ENCODE measurements at places on chromosomes 3 and 15.

DNA sequence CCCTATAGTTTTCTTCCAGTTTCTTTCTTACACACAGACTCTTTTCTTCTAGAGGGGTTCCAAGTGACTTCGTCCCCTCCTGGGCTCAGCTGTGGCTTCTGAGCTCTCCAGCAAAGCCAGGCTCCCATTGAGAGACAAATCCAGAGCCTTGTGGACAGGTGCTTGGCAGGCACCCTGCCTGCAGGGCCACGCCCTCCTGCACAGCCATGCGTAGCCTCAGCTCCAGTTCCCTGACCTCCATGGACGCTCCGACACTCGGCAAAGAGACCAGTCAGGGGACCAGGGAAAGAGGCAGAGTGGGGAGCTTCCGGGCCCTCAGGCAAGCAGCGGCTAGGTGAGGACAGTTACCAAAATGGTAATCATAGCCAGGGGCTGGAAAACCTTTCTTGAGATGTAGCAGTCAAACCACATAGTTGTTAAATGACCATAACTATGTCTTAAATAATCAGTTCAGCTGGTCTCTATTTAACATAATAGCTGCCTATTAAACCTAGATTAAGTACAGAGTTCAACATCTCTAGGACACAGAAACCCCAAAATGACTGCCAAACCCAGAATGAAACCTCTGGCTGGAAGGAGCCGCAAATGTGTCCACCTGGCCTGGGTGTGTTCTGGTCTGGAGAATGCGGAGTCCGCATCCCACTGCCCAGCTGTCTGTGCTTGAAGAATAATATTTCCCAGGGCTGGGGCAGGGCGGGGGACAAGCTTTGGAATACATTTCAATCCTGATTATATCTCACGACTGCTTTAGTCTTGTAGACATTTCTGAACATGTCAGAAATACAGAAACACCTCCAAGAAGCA lies 69.3 kb upstream of the RGMA start:
- no peak for DNase-seq

DNA sequence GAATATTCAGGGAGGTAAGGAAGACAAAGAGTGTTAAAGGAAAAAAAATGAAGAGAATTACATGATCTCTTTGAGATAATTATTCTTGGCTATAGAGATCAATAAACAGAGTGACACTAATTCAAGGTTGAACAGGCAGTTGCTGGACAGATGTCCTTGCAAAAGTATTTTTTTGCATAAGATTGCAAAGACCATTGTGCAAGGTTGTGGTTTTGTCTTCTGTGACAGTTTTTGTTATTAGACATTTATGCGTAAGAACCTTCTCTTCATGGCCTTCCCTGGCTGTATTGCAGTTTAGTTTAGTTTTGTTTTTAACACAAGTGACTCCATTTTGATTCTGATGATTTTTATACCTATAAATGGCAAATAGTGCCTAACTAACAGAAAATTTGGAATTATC lies 682.8 kb upstream of the ARPP21 start:
- no peak for DNase-seq

- no peak for DNase-seq
Observed at GRCh38 chr3:41424543-41425300, 225.4 kb downstream of the CTNNB1 start.

DNA sequence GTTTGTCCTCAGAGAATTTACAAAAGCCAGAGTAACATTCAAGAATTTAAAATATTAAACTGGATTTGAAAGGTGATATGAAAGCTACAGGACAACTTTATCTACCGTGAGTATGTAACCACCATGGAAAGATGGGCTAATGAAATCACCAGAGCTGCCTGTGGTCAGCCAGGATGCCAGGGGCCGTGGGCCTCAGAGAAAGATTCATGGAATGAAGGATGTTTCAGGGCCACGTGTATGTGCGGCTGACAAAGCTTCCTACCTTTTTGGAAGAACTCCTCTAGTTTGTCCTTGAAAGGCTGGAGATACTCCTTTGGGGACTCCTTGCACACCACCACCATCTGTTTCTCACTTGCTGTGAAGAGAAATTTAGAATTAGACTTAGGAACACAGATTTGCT lies 138.9 kb downstream of the GREM1 start:
- no peak for DNase-seq

DNA sequence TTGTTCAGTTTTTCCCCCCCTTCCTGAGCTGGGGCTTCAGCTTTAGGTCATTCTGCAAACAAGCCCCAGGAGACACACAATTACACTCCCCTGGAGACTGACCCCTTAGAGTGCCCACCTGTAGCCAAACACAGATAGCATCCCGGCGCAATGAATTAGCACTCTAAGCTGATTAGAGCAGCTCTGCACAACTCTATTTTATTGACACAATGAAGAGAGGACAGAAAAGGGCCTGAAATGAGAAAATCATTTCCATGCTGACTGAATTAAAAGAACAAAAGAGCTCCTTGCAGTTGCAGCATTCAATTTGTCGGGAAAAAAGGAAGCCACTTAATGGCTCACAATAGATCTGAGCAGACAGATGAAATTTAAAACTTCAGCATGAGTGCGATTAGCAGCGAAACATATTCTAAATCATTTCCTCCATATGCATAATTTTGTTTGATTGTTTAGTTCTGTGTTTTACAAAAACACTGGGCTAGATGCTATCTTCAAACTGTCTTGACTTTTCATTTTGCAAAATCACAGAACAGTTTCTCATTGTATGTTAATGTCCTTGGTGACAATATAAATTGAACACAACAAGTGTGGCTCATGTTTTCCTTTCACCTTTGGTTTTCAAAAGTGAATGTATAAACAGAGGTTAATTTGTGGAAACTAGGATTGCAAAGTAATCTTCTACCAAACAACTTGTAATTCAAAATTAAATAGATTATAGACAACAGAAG lies 308.6 kb downstream of the MECOM start:
- no peak for DNase-seq

DNA sequence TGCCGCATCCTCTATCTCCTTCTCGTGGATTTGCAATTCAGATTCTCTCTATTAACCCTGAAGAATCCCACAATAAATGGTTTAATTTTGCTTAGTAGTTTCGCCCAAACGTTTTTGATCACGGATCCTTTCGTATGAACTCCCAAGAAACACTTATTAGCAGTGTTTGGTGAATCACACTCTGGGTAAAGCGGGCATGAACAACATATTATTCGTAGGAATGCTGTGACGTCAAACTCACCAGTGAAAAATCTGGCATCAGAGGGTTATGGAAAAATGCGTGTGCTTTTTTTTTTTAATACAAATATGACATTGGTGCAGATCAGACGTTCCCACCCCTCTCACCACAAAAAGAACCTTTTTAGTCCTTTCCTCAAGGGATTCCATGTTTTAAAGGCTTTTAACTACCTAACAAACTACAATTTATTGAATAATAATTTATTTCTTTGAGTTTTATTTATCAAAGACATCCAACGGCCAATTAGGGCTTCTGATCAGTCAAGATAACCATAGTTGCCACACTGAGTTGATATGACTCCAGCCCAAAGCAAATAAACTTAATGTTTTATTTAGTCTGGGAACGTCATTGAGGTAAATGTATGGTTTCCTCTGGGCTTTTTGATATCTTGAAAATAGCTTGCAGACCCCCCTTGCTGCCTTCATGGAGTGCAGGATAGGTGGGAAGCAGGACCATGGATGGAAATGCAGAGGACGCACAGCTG lies 45.5 kb upstream of the CGNL1 start:
- DNase-seq, result no peak

DNA sequence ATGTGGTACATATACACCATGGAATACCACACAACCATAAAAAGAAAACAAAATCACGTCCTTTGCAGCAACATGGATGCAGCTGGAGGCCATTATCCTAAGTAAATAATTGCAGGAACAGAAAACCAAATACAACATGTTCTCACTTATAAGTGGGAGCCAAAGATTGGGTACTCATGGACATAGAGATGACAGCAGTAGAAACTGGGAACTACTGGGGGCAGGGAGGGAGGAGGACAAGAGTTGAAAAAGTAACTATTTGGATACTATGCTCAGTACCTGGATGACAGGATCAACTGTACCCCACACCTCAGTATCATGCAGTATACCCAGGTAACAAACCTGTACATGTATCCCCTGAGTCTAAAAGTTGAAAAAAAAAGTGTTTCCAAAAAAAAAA lies 23.2 kb upstream of the ATOSA start:
- DNase-seq, result no peak

DNA sequence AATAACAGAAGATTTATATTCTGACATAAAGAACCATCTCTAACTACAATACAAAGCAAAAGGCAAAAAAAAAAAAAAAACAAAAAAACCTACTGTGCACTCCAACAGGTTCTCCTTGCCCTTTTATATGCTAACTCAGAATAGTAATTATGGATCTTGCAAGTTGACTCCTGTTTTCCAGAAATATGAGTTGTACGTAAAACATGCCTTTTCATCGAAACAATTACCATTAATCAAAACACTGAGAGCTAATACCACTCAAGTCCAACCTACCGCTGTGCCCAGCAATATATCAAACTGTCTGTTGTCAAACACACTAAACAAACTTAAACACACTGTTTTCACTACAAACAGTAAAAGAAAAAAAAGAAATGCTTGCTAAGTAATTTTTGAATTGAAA lies 389.8 kb downstream of the TBC1D5 start:
- DNase-seq, result no peak

GRCh38 chr15:21268436-21268940 lies 171.8 kb downstream of the POTEB3 start:
- DNase-seq, result no peak

GRCh38 chr3:192422997-192423342 lies 304.4 kb downstream of the FGF12 start:
- no peak for DNase-seq

- no peak for DNase-seq
Observed at GRCh38 chr15:83653639-83654378, at the start of gene ADAMTSL3. ADAMTSL3 (plus strand) TSS chr15:83654123; CDS start chr15:83655762, 1,639 bp downstream.

GRCh38 chr3:5675319-5675718 lies 487.8 kb downstream of the EDEM1 start:
- no peak for DNase-seq

DNA sequence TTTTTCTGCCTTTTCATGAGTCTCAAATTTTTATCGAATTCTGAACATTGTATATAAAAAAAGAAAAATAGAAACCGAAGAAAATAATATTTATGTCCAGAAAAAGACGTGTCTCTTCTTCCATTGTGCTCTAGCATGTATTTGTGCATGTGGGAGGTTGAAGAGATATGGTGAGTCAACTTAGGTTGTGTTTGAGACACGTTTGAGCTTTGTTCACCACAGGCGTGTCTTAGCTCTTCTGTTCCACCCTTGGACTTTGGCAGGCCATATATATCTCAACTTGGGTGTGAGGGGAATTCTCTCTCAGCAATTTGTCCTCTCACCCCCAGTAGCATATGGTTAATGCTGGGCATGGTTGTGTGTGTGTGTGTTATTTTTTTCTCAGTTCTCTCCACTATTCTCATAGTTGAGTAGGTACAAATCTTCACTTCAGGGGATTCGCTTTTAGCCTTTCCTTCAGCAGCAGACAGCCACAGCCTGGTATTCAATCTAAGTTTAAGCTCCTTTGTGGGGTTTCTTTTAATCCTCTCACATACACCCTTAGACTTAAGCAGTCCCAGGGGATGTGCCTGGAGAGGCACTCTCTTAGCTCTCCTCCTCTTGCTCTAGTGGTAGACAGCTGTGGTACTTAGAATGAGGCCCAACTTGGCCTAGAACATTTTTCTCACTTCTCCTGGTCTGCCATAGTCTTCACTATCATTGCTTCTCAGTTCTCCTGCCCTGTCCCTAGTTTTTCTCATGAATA lies 286.5 kb upstream of the RBMS3 start:
- DNase-seq, result no peak

- DNase-seq, result no peak
Observed at GRCh38 chr3:17243621-17244020, 358.9 kb downstream of the PLCL2 start.

DNA sequence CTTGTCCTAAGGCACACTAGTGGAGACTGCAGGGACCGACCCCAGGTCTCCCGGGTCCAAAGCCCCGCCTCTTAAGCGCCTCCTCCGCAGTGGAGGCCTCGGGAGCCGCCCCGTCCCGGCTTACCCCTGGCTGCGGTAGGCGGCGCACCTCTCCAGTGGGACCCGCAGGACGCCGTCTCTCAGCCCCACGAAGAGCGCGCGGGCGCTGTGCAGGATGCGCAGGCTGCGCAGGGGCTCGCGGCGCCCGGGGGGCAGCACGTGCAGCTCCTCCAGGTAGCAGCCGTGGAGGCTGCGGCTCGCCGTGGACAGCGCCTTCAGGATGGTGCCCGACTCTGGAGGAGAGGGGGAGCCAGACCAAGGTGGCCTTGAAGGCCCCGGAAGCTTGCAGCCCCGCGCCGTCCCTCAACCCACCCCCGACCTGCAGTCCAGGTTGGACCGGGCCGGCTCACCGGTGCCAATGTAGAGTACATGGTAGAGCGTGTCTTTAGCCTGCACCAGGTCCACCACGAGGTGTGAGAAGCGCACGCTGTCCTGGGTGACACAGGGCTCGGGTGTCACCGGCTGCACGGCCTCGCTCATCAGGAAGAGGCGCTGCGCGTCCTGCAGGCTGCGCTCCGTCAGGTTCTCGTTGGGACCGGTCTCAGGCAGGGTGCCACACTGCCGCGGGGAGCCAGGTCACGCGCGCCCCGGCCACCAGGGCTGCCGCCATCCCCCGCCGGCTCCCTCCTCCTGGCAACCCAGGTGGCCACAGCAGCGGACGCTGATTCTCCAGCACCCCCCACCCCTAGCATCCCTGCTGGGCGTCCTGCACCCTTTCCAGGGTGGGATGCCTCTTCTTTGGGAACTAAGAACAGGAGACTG lies 105.5 kb downstream of the SEMA5B start:
- peak; percentile 21 for DNase-seq

- peak; percentile 57 for DNase-seq
Observed at GRCh38 chr3:16513141-16514020, at the start of gene RFTN1. RFTN1 (minus strand) TSS chr3:16513699; CDS start chr3:16493869, 19,830 bp downstream.

DNA sequence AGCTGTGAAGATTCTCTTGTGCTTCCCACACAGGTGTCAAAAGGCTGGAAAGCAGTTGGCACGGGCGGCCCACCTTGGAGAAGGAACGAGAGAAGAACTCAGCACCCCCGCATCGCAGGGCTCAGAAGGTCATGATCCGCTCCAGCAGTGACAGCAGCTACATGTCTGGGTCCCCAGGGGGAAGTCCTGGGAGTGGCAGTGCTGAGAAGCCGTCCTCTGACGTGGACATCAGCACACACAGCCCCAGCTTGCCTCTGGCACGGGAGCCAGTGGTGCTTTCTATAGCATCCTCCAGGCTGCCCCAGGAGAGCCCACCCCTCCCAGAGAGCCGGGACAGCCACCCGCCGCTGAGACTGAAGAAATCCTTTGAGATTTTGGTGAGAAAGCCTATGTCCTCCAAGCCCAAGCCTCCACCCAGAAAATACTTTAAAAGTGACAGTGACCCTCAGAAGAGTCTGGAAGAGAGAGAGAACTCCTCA lies 31.4 kb downstream of the STARD5 start:
- peak; percentile 55 for DNase-seq

- no peak for DNase-seq
Observed at GRCh38 chr3:193868590-193868989, 267.4 kb upstream of the HES1 start.

GRCh38 chr15:73851689-73852088 lies 21.7 kb upstream of the TBC1D21 start:
- DNase-seq, result peak; percentile 45

GRCh38 chr15:55823699-55824340 lies 80.9 kb upstream of the PRTG start:
- DNase-seq, result no peak

GRCh38 chr3:197562398-197563251 lies 6.9 kb upstream of the BDH1 start:
- DNase-seq, result no peak
